Activated T-helper 1 cell treated with anti-CD3 and anti-CD28 coated beads, Interleukin-2, amount 50 U/mL, for 16 hours (primary cell): ENCODE measurements at places on chromosomes 4 and X.

DNA sequence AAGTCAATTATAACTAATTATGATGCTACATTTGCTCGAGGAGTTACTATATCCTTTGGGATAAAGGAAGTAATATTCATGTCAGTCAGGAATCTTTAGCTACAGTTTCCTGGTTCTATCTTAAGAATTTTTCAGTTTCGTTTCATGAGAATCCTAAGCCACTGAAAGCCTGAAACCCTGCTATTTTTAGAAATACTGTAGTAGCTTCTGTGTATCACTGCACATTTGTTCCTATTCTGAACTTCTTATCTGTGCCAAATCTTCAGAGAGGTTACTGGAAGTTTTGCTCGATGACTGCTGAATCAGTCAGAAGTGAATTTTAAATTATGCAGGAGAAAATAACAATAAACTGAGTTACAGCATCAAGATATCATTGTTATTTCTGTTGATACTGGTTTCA, 249.2 kb downstream of the TENM3 start:
- DNase-seq, result no peak

DNA sequence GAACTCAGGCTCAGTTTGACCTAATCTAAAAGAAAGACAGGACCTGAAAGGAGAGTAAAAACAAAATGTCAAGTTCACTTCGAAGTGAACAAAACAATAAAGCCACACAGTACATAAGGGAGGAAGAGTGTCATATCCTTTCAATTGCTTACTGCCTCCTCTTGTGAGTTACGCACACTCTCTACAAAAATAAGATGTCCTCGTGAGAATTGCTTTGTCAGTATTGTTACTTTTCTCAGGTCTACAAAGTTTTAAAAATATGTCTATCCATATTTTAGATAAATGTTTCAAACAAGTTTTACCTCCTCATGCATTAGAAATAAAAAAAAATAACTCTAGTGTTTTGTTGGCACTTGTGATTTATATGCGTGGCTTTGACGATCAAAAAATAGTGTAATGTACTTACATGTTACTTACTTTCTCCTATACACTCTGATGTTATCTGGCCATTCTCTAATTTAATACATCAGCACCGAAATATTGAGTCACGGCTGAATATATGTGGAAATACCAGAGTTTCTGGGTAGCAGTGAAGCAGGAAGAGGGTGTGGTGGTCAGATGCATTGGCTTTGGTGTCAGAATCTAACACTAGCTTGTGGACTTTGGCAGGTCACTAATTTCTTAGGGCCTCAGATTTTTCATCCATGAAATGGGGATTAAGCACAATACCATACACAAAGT, 8.1 kb upstream of the MRPL1 start:
- DNase-seq, result no peak

- DNase-seq, result no peak
These were observed 87.0 kb downstream of the RNF150 start for GRCh38 chr4:141046255-141046654.

GRCh38 chr4:140135529-140136088, 18.4 kb downstream of the MAML3 start:
- no peak for DNase-seq
